ENCODE measurements at places on chromosomes 5 and 9. TPM values are rescaled to one million over a fixed set of nuclear protein-coding genes. Genes with fewer than 3 reads are reported as not detected.

GRCh38 chr9:38671748-38672147, 48.2 kb downstream of the FAM240B start:
- peak overlapping the region; percentile 34 for H3K4me3 ChIP-seq
- no peaks in the 10 kb centered on the region for H3K36me3 ChIP-seq
- no peaks in the 10 kb centered on the region for H3K27me3 ChIP-seq
- no peak for DNase-seq
- H3K27ac ChIP-seq = peak overlapping the region; percentile 25

DNA sequence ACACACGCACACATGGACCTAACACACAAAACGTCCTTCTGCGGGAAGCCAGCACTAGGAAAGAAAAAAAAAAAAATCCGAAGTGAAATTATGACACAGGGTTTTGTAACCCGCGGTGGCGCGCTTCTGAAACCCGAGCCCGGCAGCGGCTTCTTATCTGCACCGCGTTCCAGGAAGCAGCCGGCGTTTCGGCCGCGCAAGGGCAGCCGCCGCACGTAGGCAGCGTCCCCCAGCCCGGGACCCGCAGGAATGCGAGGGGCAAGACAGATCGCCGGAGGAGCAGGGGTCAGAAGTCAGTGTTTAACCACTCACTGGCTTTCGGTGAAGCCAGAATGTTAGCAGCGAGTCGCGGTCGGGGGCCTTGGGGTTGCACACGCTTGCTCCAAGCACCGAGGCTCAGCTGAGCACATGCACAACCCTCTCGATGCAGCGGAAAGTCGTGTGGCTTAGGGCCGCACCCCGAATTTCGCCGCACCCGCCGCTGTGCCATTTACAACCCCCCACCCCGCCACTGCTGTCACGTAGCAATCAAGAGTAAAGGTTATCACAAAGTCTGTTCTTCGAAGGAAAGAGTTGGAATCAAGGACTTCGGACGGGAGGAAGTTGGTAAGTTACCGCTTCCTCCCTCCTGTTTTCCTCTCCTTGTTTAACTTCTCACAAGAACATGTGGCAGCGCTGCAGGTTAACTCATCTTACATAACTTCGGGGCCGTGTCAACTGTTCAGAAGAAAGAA, 167.9 kb downstream of the AUH start:
- peak; percentile 86 for DNase-seq
- peak overlapping the region; percentile 99 for H3K27ac ChIP-seq
- no peaks in the 10 kb centered on the region for H3K36me3 ChIP-seq
- H3K4me1 ChIP-seq = peaks cover 63% of the 10 kb centered on the region
- H3K4me3 ChIP-seq = peak overlapping the region; percentile 66
- no peaks in the 10 kb centered on the region for H3K27me3 ChIP-seq

DNA sequence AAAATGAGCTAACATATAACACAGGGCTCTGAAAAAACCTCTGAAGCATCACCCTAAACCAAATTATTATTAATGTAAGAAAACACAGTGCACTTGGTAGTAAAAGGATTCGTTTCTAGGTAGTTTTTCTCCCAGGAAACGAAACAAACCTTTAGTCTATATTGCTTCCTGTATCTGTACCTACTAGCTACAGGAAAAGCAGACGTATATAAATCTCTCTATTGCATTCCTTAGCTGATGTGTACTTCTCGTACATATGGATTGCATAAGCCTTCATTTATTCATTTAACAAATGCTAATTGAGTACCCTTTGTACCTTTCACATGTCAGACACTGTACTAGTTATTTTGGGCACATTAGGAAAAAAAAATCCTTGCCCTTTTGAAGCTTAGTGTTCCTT, 85.0 kb upstream of the RASA1 start:
- DNase-seq = no peak
- no peaks in the 10 kb centered on the region for H3K4me1 ChIP-seq
- no peaks in the 10 kb centered on the region for H3K27me3 ChIP-seq

DNA sequence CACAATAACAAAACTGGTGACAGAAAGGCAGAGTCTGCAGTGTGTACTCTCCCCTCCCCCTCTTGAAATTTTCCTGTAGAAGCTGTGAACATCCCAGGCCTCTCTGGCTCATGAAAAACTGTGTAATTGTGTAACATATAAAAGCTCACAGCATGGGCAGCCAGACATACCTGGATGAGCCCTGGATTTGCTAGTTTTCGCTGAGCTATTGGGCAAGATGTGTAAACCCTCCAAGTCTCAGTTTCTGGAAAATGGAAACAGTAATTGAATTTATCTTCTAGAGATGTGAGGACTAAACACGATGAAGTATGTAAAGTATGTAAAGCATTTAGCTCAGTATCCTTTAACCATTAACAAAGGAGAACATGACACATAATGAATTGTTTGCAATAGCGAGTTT, 143.2 kb upstream of the ANKH start:
- no peaks in the 10 kb centered on the region for H3K36me3 ChIP-seq
- no peak overlapping the region for H3K27ac ChIP-seq
- H3K27me3 ChIP-seq = no peaks in the 10 kb centered on the region
- H3K4me1 ChIP-seq = peaks cover 4% of the 10 kb centered on the region
- no peak for DNase-seq

DNA sequence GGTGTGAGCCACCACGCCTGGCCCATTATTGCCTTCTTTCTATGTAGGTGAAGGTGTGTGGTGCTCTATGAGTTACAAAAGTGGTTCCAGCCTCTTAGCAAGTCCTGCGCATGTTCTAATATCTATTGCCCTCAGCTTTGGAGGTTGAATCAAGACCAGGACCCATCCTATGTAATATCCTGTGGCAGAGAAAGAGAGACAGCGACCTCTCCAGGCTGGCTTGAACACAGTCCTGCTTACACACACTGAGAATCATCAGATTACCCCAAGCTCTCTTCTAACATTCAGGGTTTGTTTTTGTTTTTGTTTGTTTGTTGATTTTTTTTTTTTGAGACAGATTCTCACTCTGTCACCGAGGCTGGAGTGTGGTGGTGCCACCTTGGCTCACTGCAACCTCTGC, 94.7 kb upstream of the OSMR start:
- no peak for DNase-seq
- H3K27ac ChIP-seq = no peak overlapping the region
- peaks cover 23% of the 10 kb centered on the region for H3K27me3 ChIP-seq
- H3K36me3 ChIP-seq = no peaks in the 10 kb centered on the region

GRCh38 chr5:181211208-181211607, 6.2 kb upstream of the TRIM7 start:
- H3K36me3 ChIP-seq = no peaks in the 10 kb centered on the region
- H3K4me1 ChIP-seq = peaks cover 5% of the 10 kb centered on the region
- H3K27ac ChIP-seq = no peak overlapping the region

GRCh38 chr5:141384471-141385267, 2.1 kb downstream of the PCDHGA7 start:
- DNase-seq = no peak
- H3K36me3 ChIP-seq = no peaks in the 10 kb centered on the region
- H3K4me1 ChIP-seq = no peaks in the 10 kb centered on the region
- H3K27me3 ChIP-seq = peaks cover 54% of the 10 kb centered on the region

GRCh38 chr9:124812441-124812876, 35.5 kb downstream of the OLFML2A start:
- H3K4me3 ChIP-seq = no peak overlapping the region
- H3K36me3 ChIP-seq = no peaks in the 10 kb centered on the region
- H3K27me3 ChIP-seq = no peaks in the 10 kb centered on the region
- H3K4me1 ChIP-seq = peaks cover 45% of the 10 kb centered on the region
- DNase-seq = peak; percentile 96
- peak overlapping the region; percentile 94 for H3K27ac ChIP-seq

DNA sequence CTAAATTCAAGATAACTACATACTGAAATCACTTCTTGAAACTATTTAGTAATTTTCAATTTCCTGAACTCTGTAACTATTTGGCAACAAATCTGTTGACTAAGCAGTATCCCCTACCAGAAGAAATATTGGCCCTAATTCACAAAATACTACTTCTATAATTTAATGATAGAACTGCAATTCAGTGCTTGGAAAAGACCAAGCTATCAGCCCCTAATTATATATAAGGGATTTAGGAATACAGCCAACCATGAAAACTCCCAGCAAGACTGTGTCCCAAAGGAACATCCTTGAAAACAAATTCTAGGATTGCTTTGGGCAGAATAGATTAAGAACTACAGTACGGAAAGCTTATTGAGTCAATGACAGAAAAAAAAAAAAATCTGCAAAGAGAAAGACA, 169.2 kb downstream of the RAB3C start:
- DNase-seq = no peak
- H3K4me3 ChIP-seq = no peak overlapping the region

DNA sequence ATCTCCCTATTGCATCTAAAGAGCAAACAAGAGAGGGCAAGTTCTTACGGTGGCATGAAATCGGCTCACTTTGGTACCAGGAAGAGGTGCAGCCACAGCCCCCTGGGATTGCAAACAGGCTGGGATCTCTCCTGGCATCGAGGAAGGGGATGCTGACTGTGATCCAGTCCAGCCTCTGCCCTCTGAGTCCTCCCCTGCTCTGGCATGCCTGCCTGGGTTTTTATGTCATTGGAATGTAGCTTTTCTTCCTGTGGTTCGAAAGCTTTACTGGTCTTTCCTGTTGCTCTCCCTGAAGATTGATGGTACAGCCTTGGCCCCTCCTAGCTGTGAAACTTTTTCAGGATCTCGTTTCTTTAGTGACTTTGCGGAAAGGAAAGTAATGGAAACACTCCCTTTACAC, 6.6 kb downstream of the SLC46A2 start:
- H3K4me1 ChIP-seq = peaks cover 9% of the 10 kb centered on the region
- H3K27me3 ChIP-seq = no peaks in the 10 kb centered on the region
- H3K27ac ChIP-seq = no peak overlapping the region
- no peak overlapping the region for H3K4me3 ChIP-seq
- peak; percentile 69 for DNase-seq

GRCh38 chr9:106766616-106767015, 96.3 kb upstream of the ZNF462 start:
- no peaks in the 10 kb centered on the region for H3K27me3 ChIP-seq
- H3K4me3 ChIP-seq = no peak overlapping the region
- no peak for DNase-seq
- no peaks in the 10 kb centered on the region for H3K36me3 ChIP-seq

GRCh38 chr9:125968714-125969374, 221.7 kb downstream of the PBX3 start:
- H3K27ac ChIP-seq = no peak overlapping the region
- H3K27me3 ChIP-seq = no peaks in the 10 kb centered on the region
- DNase-seq = no peak
- H3K4me1 ChIP-seq = no peaks in the 10 kb centered on the region
- no peak overlapping the region for H3K4me3 ChIP-seq
- H3K36me3 ChIP-seq = no peaks in the 10 kb centered on the region

PCDHAC1 gene
- total RNA-seq = 0.90 TPM

CCDC192 gene
- total RNA-seq = not detected

SLC25A51 gene
- total RNA-seq = 12.7 TPM
